ENCODE measurements at places on chromosomes 16 and 17. TPM values are rescaled to one million over a fixed set of nuclear protein-coding genes. Genes with fewer than 3 reads are reported as not detected.

The CHST5 gene
- total RNA-seq: 0.08 TPM

The MYCBPAP gene
- total RNA-seq: not detected

The MYH3 gene
- total RNA-seq: 0.66 TPM

The HIC1 gene
- total RNA-seq: 28.8 TPM

The CASKIN1 gene
- not detected for total RNA-seq

The MFAP4 gene
- not detected for total RNA-seq

The TUBG2 gene
- total RNA-seq: 0.92 TPM

The NOTUM gene
- 2.4 TPM for total RNA-seq

Data from SJSA1 (cell line).